ENCODE measurements at places on chromosomes 2 and 18.

- DNase-seq = no peak
Measured at GRCh38 chr2:129347486-129348217, 631.8 kb upstream of the RAB6C start.

DNA sequence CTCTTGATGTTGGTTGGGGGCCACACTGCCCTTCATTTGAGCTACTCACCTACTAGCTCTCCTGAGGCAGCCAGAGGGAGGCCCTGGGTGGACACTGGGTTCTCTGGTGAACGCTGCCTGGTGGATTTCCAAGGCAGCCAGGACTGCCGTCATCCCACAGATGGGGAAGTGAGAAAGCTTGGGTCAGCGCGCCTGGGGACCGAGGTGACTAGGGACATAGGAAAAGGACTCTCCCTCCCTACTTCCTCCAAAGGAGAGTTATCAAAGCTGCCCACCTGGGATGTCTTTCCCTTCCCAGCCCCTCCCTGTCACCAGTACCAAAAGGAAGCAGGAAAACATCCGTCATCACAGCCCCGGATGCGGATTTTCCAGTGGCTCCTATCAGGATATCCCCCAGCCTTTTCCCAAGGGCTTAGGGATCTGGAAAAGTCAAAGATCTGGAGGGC lies 3.8 kb upstream of the SEMA4C start:
- DNase-seq = peak; percentile 82

DNA sequence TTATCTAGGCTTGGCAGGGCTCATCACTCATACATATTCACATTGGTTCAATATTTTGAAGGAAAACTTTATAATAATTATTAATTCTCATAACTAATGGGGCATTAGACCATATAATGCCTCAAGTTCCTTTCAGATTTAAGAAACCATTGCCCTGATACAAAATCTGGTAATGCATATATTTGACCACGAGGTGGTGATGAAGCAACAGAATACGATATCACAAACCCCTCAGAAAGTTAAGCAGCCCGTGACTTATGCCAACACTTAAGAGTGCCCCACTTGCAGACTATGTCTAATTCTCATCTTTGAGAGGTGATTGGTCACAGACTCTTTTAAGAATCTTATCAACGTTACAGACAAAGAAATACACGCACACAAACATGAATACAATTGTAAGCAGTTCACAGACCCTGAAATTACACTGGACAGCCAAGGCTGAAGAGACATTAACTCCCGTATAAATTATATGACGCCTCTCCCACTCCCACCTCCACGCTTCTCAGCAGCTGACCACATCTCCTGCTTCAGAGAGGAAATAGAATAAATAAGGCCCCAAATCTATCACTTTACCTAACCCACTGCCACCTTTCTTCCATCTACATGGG lies 20.7 kb upstream of the DNAH6 start:
- no peak for DNase-seq

GRCh38 chr18:53785811-53786210 lies 438.7 kb downstream of the MBD2 start:
- DNase-seq = no peak

DNA sequence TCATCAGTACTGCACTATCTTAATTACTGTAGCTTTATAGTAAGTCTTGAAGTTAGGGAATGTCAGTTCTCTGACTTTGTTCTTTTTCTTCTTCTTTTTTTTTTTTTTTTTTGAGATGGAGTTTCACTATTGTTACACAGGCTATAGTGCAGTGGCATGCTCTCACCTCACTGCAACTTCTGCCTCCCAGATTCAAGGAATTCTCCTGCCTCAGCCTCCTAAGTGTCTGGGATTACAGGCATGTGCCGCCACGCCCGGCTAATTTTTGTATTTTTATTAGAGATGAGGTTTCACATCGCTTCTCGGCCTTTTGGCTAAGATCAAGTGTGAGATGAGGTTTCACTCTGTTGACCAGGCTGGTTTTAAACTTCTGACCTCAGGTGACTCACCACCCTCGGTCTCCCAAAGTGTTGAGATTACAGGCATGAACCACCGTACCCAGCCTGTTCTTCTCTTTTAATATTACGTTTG lies 41.9 kb upstream of the TANC1 start:
- DNase-seq = no peak

DNA sequence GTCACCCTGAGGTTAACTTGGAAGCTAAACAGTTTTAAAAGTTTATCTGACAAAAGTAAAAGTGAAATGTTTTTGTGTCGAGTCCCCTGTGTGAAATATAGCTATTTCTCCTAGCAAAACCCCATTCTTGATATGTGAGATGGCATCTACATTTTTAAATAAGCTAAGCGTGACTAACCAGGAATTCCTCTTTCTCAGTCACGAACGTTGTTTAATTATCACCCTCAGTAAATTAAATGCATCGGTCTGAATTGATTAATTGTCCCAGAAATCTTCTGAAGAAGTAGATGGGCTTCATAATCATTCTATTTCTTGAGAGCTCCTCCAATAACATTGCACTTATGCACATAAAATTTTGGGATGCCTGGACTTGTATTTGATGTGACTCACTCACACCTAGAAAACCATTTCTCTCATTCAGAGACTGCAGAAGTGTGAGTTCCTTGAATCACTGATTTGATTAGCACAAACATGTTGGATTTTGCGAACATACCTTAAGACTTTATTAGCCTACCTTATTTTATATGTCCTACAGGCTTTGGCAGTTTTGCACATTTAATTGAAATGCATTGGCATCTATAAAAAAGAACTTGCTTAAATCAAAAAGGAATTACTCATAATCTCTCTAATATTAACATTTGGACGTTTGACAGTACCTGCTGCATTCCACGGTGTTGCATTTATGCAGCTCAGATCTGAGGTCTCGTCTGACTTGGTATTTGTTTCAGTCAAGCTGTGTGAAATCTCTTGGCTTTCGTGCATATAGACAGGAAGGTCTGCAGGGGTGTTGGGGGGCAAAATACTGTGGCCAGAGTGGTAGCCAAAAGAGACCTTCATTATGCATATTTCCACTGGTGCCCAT lies 475.2 kb downstream of the EPHA4 start:
- DNase-seq = no peak

GRCh38 chr18:3058328-3059191 lies 45.6 kb upstream of the LPIN2 start:
- no peak for DNase-seq

GRCh38 chr18:40365526-40365925 lies 1589.5 kb upstream of the PIK3C3 start:
- no peak for DNase-seq

- DNase-seq = no peak
Measured at GRCh38 chr2:7363906-7364305, 446.7 kb downstream of the RNF144A start.

Measured in left ventricle myocardium superior (tissue), 1 donor.